ENCODE measurements at places on chromosomes 1 and 21. TPM values are rescaled to one million over a fixed set of nuclear protein-coding genes. Genes with fewer than 3 reads are reported as not detected.
A peak's percentile ranks its signal among the peaks of the same experiment; 100 is the strongest.

DNA sequence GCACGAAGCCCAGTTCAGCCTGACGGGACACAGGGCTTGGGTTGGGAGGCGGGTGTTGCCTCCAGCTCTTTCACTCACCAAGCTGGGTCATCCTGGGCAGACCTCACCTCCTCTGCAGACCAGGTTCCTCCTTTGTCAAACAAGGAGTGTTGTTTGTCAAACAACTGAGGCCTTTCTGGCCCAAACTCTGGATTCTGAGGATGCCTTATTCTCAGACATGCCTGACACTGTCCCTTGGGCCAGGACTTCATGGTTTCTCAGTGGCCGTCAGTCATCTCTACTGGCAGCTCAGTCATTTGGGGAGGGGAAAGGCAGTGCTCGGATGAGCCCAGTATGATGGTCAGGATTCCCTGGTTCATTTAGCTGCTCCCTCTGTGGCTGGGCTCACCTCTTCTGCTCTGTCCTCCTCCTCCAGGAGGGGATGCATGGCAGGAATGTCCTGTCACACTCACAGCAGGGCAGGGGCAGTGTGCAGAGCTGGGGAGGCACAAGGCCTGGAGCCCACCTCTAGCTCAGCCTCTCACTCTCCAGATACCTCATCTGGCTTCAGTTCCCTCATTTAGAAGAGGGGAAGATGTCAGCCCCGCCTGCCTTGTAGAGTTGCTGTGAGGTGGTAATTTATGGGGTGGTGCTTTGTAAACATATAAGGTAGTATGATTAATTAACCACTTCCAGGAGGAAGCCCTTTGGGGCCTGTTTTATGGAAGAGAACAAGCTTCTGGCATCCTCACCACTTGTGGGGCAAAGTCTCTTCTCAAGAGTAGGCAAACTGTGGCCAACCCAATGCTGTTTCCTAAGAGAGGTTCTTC is 20.6 kb downstream of the SLC2A1 start:
- no peak for DNase-seq
- no peaks in the 10 kb centered on the region for H3K27me3 ChIP-seq
- no peaks in the 10 kb centered on the region for H3K36me3 ChIP-seq

PRDM16 gene
- 0.06 TPM for total RNA-seq

DNA sequence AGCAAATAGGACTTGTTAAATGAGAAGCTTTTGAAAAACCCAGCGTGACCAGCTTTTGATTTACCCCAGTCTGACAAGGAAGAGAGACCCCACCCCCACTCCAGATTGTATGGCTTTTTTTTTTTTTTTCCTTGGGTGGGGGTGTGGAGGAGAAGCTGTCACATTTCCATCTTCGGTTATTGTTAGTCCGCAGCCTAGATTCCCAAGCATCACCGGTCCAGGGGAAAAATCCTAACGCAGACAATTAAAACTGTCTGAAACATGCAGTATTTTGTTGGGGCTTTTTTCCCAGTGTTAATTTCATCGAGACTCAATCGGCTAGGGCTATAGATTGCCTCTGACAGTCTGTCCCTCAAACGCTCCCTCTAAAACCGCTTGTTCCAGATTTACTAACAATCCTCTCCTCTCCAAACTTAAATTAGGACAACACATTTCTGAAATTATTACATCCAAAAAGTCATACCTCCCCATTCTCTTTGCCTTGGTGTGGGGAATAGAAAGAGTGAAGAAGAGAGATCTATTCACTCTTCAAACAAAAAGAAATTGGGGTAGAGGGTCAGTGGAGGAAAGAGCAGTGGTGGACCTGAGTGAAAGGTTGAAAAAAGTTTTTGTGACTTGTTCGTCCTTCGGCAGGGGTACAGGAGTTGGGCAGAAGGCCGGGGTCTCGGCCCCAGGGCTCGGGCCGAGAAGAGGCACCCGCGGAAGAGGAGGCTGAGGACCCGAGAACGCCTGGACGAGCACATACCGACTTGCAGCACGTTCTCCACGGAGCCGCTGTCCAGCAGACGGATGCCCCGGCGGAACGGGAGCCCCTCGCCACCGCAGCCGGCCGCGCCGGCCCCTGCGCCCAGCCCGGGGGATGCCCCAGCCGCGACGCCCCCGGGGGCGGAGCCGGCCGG is 1.1 kb downstream of the ZSWIM5 start:
- H3K4me3 ChIP-seq: peak overlapping the region; percentile 5
- no peak overlapping the region for H3K27ac ChIP-seq
- H3K27me3 ChIP-seq: no peaks in the 10 kb centered on the region
- peak; percentile 53 for DNase-seq

SERTAD4 gene
- total RNA-seq: not detected

DNA sequence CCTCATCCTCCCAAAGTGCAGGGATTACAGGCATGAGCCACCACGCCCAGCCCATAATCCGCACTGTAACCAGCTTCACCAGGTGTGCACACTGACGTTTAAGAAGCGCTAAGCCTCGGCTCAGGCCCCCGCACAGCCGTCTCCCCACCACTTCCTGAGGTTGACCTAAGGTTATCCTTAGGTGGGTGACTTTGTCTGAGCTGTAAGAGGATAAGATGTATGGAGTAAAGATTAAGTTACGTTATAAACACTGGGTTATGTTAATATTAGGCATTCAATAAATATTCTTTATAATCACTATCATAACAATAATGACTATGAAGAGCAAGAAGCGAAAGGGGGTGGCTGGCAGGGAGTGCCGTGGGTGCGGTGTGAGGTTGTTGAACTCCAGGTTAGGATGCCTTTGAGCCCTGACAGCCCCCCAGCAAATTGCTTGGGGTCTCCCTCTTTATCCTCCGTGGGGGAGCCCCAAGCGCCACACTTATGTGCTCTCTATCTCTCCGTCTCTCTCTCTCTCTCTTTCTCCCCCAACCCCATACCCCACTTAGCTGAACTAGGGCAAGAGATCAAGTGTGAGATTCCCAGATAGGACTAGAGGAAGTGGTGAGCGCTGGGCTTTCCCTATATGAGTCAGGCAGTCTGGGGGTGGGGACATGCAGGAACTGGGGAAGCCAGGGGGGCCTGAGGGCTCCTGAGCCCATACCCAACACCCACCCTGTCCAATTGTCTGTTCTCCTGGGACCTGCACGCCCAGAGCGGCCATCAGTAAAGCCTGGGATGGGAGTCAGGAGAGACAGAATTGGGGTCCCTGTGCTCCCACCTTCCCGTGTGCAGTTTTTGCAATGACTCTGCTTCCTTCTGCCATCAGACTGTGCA is 7.6 kb downstream of the EFHD2 start:
- no peaks in the 10 kb centered on the region for H3K36me3 ChIP-seq
- H3K27ac ChIP-seq: no peak overlapping the region
- no peak overlapping the region for H3K4me3 ChIP-seq
- H3K27me3 ChIP-seq: no peaks in the 10 kb centered on the region

Data from right lobe of liver (tissue), 6 donors.